ENCODE measurements at places on chromosomes 6 and 20.

DNA sequence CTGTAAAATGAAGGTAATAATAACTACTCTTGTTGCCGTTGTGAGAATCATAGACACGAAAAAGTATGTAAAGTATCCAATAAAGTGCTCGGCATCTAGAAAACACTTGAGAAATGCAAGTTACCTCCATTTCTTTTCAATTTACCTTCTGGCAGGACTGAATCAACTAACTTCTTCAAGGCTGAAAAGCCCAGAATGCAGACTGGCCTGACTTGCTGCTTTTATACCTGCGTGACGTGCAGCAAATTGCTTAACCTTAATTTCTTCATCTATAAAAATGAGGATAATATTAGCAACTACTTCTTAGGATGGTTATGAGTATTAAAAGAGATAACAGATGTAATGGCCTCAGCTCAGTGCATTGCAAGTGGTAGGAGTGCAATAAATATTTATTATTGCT lies 39.6 kb downstream of the GRIK2 start:
- no peak for DNase-seq

DNA sequence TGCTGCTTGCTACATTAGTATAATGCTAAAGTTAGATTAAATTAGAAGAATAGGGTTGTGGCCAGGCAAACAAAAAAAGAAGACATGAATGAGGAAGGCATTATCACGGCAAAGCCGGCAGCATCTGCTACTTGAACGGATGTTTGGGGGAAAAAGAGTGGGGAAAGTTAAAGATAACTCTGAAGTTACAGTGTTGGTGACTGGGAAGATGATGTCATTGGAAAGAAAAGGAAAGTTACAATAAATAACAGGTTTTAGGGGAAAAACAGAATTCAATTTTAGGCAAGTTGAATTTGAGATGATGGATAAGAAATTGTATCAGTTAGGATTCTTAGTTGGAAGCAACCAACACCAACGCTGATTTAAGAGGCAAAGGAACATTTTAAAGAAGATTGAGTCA lies 74.2 kb upstream of the NRN1 start:
- no peak for DNase-seq

- DNase-seq = no peak
Observed at GRCh38 chr6:134047673-134048072, 4.8 kb downstream of the SLC2A12 start.

DNA sequence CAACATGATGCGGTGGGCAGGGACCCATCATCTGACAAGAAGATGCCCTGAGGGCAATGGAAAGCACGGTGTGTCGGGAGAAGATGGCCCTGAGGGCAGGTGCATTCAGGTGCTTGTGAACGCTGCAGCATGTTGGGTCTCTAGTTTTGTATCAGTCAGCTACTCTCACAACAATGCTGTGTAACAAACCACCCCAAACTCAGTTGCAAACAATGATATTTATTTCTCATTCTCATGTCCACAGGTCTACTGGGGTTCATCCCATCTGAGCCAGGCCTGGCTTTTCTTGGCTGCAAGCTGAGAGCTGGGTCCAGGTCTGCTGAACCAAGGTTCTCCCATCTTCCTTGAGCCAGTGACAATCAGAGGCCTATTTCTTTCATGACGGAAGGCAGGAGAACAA lies 461.6 kb downstream of the PREX1 start:
- no peak for DNase-seq

- no peak for DNase-seq
Observed at GRCh38 chr6:150647051-150647450, 47.4 kb downstream of the PLEKHG1 start.

- no peak for DNase-seq
Observed at GRCh38 chr20:11174861-11175260, 501.1 kb upstream of the JAG1 start.

DNA sequence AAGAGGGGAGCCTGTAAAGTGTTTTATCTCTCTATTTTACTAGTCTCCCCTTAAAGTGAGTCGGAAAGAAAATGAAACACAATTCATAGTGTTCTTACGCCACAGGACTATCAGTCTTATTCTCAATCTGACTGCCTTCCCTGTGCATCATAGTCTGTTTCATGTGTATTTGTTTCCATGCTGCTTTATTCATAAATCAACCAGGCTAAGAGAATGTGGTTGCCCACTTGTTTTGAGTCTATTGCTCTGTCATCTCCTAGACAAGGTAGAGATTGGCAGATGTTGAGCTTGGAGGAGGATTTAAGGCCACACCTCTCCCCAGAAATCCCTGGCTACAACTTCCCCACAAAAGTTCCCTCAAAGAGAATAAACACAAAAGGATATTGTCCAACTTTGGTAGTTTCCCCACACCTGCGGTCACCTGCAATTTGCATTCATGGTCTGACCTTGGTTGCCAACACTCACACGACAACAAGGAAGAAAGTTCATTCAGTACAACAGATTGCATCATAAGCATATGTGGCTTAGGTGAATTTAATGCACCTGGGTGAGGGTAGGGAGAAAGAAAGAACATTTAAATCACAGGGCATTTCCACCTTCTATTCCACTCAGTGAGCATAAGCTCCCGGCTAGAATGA lies 167.1 kb upstream of the FBXL4 start:
- DNase-seq = no peak

- no peak for DNase-seq
Observed at GRCh38 chr6:88877893-88878292, 85.5 kb downstream of the RNGTT start.

- no peak for DNase-seq
Observed at GRCh38 chr20:17619351-17620093, 49.6 kb downstream of the DSTN start.

DNA sequence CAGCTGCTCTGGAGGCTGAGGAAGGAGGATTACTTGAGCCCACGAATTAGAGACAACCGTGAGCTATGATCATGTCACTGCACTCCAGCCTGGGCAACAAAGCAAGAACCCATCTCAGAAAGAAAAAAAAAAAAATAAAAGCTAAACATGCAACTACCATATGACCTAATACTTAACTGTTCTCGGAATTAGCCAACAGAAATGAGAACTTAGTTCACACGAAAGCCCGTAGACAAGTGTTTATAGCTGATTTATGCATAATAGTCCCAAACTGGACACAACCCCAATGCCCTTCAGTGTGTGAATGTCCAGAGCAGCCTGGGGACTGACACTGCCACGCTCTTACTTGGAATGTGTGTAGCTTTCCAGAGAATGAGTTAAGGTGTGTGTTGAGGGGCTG lies 211.5 kb upstream of the PROKR2 start:
- DNase-seq = no peak

DNA sequence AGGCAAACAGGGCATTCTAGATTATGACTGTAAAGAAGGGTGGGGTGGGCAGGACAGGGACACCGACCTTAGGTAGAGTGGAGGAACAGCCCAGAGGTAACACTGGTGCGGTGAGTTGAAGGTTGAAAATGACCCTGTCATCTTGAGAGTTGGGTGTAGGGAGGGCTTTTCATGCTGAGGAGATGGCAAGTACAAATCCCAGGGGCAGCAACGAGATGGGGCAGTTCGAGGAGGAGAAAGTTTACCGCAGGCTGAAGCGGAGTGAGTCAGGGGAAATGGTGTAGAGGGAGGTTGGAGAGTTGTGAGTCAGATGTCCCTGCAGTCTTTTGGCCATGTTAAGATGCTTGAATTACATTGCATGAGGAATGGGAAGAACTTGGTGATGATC lies 101.1 kb downstream of the HIVEP1 start:
- peak; percentile 73 for DNase-seq

GRCh38 chr6:111668410-111668809 lies 62.7 kb upstream of the TRAF3IP2 start:
- no peak for DNase-seq

DNA sequence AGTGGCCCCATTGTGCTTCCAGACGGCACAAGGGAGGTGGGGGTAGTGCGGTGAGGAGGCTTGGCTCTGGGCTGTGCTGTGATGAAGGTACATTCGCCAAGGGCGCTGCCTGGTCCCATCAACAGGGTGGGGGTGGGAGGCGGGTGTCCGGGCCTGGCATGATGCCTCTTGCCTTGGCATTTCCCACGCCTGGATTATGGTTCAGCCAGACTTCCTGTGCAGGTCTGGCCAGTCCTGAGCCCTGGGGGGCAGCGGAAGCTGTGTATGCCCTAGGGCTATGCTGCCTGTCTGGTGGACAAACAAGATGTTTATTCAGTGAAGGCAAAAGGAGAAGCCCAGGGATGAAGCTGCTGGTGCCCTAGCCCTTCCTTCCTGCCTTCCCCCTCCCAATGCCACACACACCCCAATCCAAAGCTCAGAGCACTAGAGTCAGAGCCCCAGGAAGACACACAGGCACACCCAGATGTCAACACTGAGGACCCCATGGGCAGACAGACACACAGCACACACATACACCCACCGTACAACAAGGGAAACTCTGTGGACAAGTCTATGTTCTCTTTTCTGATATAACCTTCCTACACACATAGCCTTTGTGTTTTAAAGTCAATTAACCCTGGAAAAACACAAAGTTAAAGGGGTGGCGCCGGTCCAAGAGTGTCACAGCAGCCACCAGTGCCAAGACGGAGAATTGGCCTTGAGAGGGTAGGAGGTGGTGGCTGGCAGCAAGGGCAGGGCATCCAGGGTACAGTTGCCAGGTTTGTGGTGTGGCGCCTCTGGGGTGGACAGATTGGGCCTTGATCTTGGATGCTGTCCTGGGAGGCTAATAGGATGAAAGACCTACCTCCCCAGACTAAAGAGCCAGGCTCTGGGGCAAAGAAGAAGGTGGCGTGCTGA lies 54.7 kb upstream of the SAYSD1 start:
- DNase-seq = no peak

DNA sequence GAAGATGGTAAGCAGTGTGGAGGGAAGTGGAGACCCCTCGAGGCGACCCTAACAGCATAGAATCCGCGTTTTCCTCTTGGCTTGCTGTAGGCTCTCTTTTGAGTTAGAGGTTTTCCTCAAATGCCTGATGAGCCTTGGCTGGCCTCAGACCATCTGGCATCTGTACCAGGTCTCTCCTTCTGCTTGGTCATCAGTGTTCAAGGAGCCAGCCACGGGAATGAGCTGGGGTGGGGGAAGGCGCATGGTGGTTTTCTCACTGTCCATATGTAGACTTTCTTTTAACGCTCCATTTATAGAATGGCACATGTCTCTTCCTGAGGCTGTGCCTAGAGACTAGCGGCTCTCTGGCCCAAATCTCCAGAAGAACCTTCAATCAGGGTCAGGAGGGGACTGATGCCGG lies 8.1 kb upstream of the GUCA1A start:
- peak; percentile 50 for DNase-seq

DNA sequence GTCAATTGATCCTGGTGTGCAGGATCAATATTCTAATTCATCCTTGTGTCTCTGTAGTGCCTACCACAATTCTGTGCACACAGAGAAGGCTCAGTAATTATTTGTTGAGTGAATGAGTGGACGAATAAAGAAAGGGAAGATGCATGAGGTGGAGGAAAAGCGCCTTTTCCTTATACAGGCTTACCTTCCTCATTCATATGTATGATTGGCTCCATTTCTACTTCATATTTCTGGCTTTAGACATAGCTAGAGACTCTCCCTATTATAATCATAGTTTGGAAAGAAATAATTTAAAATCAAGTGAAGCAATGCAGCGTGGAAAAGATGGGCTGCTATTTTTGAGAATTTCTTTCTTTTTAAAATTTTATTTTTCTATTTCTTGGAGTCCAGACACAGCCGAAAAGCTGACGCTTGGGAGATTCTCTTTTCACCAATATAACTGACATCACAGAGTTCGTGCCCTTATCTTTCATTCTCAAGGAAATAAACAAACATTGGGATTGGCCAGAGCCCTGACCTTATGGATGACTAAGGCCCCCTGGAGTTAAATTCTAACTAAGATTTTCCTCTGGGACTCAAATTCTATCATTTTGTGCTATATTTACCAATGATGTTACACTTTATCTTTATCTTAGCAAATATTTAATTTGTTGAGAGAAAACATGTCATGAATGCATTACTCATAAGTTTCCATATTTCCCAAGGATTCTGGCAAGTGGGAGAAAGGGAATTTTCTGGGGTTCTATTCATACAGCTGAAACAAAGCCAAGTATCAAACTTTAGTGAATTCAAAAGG lies 48.1 kb downstream of the PRL start:
- peak; percentile 69 for DNase-seq

DNA sequence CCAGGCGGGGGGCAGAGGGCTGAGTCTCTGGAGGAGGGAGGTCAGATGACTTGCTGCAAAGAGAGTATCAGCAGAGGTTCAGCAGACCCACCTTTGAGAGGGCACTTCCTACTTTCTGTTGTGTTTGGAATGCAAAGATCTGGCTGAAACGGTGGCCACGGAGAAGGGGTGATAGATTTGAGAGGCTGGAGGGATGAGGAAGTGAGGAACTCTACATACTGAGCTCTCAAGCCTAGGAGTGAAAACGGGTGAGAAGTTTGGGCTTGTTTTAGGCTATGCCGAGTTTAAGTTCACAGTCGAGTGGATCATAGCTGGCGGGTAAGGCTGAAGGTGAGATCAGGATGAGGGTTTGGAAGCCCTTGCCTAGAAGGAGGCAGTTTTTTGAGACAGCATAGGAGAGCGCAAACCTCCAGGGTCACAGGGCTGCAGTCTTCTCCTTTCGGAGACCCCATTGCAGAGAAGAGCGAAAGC lies 477 bp upstream of the ITPA start:
- DNase-seq = no peak

- DNase-seq = peak; percentile 42
Observed at GRCh38 chr6:39518221-39518620, 195.7 kb upstream of the KCNK16 start.

DNA sequence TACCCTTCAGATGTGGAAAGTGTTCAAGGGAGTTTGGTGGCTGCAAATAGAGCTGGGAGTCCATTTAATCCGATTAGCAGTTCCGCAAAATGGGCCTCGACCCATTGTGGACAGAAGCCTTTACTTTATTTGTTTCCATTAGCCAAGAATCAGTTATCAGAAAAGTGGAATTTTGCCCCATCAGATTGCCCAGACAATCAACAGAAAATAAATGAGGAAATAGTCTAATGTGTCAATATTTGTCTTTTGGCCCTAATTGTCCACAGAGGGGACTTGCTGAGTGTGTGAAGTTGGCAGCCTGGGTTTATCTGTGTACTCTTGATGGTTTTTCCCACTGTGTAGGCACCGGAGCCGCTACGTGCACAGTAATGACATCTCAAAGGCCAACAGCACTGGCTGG lies 134.3 kb downstream of the LINC00237 start:
- DNase-seq = no peak

Measured in fibroblast of skin of right quadriceps (primary cell).